Activated CD4-positive, alpha-beta T cell treated with anti-CD3 and anti-CD28 coated beads, Interleukin-2, amount 10 ng/mL, durations not matched to agents 7 days and 5 days (primary cell): ENCODE measurements at places on chromosomes 7 and 10.

DNA sequence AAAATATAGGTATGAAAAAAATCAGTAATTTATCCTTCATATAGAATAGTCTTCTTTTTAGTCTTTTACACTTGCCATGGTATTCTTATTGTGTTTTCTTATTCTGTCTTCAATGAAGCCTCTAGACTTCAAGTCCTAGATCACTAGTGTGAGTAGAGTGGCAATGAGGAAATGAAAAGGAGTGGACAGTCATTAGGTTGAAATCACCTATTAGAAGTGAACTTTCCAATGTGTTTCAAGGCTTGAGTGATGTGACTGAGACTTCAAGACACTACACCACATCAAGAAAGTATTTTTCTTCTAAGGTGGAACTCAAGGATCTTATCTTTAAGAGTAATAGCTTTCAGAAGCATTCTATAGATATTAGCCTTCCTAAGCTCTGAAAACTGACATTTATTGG lies 357.8 kb upstream of the MBL2 start:
- H3K4me1 ChIP-seq, result no peaks in the 10 kb centered on the region
- no peak overlapping the region for H3K4me3 ChIP-seq
- no peak for DNase-seq
- no peaks in the 10 kb centered on the region for H3K27me3 ChIP-seq
- H3K36me3 ChIP-seq, result no peaks in the 10 kb centered on the region

DNA sequence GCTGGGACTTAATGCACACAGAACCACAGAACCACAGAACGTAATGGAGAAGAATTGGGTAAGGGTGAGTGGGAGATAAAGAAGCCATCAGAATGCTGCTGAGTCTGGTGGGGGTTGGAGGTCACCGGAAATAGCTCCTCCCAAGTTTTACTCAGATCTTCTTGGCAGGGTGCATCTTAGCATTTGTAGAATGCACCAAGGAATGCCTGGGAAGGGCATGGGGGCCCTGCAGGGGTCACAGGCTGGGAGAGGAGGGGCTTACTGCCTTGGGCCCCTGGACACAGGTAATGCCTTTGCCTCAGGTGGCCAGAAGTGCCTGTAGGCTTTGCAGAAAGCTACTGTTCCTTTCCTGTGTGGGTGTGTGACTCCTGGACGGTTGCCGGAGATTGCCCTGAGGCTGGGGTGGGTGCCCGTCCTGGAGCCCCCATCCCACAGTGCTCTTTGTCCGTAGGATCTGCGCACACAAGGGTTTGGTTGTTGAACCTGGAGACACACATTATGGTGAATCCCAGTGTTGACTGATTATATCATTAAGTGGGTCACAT lies 55.1 kb downstream of the MGMT start:
- H3K36me3 ChIP-seq, result peaks cover 10% of the 10 kb centered on the region
- no peak overlapping the region for H3K4me3 ChIP-seq
- no peak for DNase-seq

GRCh38 chr10:75623310-75624093 lies 192.1 kb downstream of the LRMDA start:
- H3K4me1 ChIP-seq, result no peaks in the 10 kb centered on the region
- DNase-seq, result no peak
- peaks cover 2% of the 10 kb centered on the region for H3K27me3 ChIP-seq
- H3K36me3 ChIP-seq, result no peaks in the 10 kb centered on the region

DNA sequence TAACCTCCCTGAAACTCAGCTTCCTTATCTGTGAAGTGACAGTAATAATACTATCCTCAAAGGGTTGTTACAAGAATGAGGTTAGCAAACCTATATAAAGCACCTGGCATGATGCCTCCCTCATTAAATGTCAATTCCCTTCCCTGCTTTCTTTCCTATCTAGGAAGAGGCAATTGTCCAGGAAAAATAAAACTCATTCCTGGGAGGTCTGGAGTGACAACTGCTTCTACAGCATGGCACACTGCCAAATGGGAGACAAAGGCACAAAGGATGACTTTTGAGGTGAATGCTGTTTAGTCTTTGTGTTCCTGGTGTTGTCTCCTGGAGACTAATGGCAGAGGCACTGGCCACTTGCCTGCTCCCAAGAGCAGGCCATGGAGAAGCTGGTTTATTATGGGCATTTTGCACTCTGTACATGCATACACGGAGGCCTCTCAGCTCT lies 32.2 kb upstream of the PDE1C start:
- no peak overlapping the region for H3K4me3 ChIP-seq
- H3K36me3 ChIP-seq, result no peaks in the 10 kb centered on the region
- H3K27me3 ChIP-seq, result no peaks in the 10 kb centered on the region

DNA sequence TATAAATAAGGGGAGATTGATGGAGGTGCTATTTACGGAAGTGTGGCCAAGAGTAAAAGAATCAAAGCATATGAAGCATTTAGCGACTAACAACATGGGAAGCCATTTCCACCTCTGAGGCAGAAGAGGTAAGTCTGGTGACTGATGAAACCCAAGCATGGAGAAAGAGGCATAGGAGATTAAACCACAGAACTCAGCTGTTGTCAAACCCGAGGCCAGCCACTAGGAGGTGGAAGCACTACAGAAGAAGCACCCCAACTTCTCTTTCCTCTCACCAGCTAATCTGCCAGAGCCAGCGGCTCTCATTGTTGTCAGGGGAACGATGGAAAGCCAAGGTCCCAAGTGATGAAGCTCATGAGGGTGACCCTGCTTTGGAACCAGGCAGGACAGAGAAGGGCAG lies 19.6 kb upstream of the CNTNAP2 start:
- no peak for DNase-seq
- H3K36me3 ChIP-seq, result no peaks in the 10 kb centered on the region
- no peak overlapping the region for H3K4me3 ChIP-seq
- no peaks in the 10 kb centered on the region for H3K27me3 ChIP-seq

DNA sequence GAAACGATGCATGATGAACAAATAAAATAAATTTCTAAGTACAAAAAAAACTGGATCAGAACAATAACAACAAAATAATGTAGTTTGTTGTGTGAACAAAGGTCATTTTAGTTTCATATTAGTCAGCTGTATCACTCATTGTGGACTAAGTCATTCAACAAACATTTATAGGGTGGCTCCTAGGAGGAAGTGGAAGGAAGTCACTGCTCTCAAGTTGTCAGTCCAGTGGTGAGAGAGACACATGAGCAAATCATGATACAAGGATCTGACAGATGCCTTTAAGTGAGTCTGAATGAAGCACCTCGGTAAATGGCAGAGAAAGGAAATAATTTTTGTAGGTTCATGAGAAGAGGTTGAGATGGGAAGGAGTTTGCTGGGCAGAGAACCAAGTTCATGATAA lies 56.8 kb downstream of the EPDR1 start:
- H3K27ac ChIP-seq, result no peak overlapping the region
- H3K4me3 ChIP-seq, result no peak overlapping the region
- H3K4me1 ChIP-seq, result no peaks in the 10 kb centered on the region
- peaks cover 3% of the 10 kb centered on the region for H3K27me3 ChIP-seq

GRCh38 chr10:124632064-124632531 lies 112.1 kb downstream of the FAM53B start:
- H3K27me3 ChIP-seq, result no peaks in the 10 kb centered on the region
- H3K4me3 ChIP-seq, result no peak overlapping the region
- no peak overlapping the region for H3K27ac ChIP-seq

GRCh38 chr10:11934262-11934661 lies 108.3 kb downstream of the UPF2 start:
- H3K4me1 ChIP-seq, result no peaks in the 10 kb centered on the region
- H3K4me3 ChIP-seq, result no peak overlapping the region

DNA sequence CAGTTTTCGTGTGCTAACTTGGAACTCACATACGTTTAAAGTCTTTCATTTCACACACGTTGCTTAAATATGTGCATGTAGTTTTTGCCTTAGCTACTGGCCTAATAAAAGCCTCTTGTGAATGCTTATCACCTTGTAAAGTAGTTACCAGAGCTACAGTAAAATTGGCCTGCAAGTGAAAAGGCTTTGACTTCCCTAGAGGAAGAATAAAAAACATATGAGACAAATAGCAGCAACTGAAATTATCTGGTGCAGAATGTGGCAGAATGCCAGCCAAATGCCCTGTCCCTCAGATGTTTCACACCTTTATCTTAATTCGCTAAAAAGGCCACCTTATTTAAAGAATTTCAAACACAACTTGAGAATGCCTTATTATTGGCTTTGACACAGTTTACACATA lies 28.1 kb upstream of the RPA3 start:
- H3K27me3 ChIP-seq, result no peaks in the 10 kb centered on the region
- DNase-seq, result no peak
- H3K4me1 ChIP-seq, result peaks cover 11% of the 10 kb centered on the region
- H3K4me3 ChIP-seq, result no peak overlapping the region
- H3K27ac ChIP-seq, result no peak overlapping the region

DNA sequence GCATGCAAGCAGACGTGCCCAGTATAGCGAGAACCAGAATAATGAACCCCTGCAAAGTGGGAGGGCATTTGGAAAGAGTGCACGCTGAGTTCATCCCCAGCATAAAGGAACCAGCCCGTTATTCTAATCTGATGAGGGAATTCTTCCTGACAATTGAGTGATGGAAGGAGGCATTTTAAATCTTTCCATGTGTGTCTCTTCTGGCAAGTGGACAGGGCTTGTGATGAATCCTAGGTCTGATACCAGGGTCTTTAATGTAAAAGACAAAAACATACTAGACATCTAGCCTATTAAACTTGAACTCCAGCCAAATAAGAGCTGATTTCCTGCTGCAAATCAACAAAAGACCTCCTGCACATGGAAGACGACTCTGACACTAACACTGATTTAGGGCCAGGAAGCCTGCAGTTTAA lies 301.2 kb downstream of the DPP6 start:
- no peaks in the 10 kb centered on the region for H3K4me1 ChIP-seq
- no peak overlapping the region for H3K4me3 ChIP-seq
- no peaks in the 10 kb centered on the region for H3K27me3 ChIP-seq
- no peaks in the 10 kb centered on the region for H3K36me3 ChIP-seq

DNA sequence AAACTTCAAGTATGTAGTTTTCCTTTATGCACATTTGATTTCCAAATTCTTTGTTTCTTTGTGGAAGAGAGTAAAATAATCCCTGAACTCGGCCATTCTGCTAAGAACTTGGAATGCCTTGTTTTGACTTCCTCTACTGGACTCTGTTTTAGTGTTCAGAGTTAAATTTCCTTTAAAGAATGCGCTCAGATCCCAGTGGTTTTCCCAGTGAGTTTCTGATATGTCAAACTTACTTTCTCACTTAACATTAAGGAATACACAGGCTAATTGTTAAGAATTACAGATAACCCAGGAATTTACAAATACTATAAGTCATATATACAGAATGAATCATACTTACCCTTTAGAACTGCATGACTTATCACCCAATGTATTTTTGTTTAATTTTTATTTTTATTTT lies 1067.6 kb upstream of the CELF2 start:
- no peak overlapping the region for H3K4me3 ChIP-seq
- no peaks in the 10 kb centered on the region for H3K36me3 ChIP-seq
- DNase-seq, result no peak
- H3K4me1 ChIP-seq, result no peaks in the 10 kb centered on the region
